M059J (cell line): ENCODE measurements at places on chromosomes 5 and 9. TPM values are rescaled to one million over a fixed set of nuclear protein-coding genes. Genes with fewer than 3 reads are reported as not detected.

RASGEF1C gene
- total RNA-seq = not detected in 2 replicates

FBP2 gene
- not detected in 2 replicates for total RNA-seq

GSN gene
- total RNA-seq = 142 and 207 TPM in 2 replicates

CDHR2 gene
- total RNA-seq = not detected in 2 replicates

BTNL9 gene
- not detected in 2 replicates for total RNA-seq

TAS2R1 gene
- not detected in 2 replicates for total RNA-seq

MAST4 gene
- total RNA-seq = 5.7 and 6.8 TPM in 2 replicates

SLC12A7 gene
- 6.9 and 14.2 TPM in 2 replicates for total RNA-seq

AQP7 gene
- total RNA-seq = 0.17 TPM in 1 of 2 replicates, not detected in the other

DNA sequence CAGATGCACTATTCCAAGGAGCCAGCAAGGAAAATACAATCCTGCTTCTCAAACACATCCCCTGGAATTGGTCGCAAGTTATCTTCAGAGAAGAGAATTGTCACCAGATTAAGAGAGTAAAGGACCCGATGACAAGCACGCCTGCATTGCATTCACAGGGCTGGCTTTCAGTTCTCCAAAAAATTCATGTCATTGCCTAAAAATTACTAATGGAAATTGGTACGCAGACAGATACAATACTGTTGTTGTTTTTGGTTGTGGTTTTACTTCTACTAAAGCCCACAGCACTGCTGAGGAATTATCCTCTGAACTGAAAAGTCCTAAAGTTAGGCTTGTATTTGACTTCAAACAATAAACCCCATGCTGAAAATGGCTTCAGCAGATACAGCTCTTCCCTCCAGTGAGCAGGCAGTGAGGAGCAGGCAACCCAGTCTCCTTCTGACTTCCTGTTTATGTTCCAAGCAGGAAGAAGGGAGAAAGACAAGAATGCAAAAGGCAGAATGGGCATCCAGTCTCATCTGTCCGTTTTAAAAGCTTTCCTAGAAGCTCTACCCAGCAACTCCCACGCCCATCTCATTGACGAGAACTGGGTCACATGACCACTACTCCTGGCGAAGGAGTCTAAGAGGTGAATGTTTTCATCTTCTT is 80.6 kb upstream of the ZNF366 start:
- DNase-seq = peak; percentile 14

GRCh38 chr5:108193021-108193795 is 188.7 kb downstream of the FBXL17 start:
- DNase-seq = peak; percentile 87

- DNase-seq = no peak
These were observed 205.2 kb downstream of the CDK5RAP2 start for GRCh38 chr9:120374817-120375216.

GRCh38 chr9:114852050-114852594 is 46.3 kb upstream of the TNFSF15 start:
- no peak for DNase-seq

- DNase-seq = peak; percentile 58
These were observed 31.7 kb upstream of the GRHPR start for GRCh38 chr9:37390759-37391158.

GRCh38 chr9:131781069-131781468 is 41.2 kb upstream of the RAPGEF1 start:
- peak; percentile 30 for DNase-seq

DNA sequence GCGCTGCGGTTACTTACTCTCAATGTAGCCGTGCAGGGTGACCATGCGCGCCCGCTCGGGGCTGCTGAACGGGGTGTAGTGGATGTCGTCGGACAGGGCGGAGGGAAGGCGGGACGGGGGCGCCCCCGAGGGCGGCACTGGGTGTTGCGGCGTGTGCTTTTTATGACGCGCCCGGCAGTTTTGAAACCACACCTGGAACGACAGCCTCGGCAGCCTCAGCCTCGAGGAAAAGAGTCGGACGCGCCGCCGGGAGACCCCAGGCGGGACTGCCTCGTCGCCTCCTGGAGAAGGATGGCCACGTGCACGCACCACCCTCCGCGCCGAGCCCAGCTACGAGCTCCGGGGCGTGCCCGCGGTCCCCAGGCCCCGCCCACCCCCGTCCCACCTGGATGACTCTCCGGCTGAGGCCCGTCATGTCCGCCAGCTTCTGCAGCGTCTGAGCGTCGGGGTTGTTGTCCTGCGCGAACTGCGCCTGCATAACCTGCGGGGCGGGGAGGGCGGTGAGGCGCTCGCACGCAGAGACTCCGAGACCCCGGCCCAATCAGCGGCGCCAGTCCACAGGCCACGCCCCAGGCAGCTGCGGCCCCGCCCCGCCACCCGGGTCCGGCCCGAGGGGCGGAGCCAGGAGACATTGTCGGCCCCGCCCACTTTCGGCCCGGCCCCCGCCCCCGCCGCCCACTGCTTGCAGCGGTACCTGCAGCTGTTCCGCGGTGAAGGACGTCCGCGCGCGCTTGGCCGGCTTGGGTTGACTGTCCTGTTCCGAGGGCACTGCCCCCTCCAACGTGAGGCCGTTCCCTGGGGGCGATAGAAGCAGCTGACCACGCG is 15.0 kb downstream of the LHX6 start:
- peak; percentile 59 for DNase-seq

DNA sequence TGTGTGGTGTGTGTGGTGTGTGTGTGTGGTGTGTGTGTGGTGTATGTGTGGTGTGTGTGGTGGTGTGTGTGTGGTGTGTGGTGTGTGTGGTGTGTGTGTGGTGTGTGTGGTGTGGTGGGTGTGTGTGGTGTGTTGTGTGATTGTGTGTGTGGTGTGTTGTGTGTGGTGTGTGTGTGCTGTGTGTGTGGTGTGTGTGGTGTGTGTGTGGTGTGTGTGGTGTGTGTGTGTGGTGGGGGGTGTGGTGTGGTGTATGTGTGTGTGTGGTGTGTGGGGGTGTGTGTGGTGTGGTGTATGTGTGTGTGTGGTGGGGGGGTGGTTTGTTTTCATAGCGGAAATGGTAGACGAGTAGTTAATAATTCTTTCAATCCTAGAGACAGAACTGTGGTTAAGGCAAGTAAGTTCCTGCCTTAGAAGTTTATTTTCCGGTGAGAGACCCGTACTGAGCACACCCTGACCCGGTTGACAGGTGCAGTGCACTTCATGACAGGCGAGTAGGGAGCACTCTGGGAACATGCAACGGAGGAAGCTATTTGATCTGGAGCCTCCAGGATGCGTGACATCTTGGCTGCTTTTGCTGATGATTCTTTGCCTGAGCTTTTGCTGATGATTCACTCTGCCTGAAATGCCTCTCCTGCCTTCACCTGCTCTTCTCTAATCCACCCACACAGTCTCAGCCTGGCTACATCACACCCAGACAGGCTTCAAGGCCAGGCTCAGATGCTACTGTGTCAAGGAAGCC is 21.7 kb upstream of the FAT2 start:
- peak; percentile 47 for DNase-seq

GRCh38 chr9:127283917-127284497 is 19.4 kb downstream of the GARNL3 start:
- DNase-seq = peak; percentile 41

DNA sequence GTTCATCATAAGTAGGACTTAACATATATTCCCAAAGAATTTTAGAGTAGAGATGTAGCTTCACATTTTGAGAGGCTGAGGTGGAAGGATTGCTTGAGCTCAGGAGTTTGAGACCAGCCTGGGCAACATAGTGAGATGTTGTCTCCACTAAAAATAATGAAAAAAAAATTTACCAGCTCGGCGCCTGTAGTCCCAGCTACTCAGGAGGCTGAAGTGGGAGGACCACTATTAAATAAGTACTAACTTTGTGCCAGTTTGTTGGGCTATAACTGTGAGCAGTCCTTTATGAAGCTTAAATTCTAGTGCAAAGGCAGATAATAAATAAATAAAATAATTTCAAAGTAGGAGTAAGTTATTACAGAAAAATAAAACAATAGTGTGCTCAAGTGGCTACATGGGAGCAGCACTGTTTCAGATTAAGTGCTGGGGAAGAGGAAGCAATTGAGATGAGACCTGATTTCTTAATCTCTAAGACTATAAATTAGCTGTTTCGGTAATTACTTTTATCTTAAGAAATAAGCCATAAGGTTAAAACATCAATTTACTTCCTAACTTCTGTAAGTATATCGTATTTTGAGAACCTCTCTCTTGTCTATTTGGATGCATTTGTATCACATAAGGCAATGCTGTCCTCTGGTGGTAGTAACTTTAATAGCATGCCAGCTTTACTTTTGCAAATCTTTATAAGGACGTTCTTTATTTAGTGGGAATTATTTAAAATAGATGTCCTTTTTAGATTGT is 98.9 kb downstream of the CSNK1G3 start:
- DNase-seq = peak; percentile 56

DNA sequence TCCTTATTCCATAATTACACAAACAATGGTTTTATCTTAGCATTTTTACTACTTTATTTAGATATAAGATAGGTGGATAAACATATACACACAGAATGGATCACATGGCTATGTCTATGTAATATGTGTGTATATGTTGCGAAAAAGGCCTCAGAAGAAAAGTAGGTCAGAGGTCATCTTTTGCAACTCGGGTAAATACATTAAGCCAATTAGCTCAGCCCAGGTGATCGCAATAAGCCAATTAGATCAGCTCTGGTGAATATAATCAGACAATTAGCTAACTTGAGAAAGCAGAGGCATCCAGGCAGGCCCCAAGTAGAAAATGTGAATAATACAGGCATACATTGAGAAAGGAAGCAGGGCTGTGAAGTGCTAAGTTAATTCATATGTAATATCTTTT is 24.3 kb downstream of the SLCO4C1 start:
- no peak for DNase-seq

DNA sequence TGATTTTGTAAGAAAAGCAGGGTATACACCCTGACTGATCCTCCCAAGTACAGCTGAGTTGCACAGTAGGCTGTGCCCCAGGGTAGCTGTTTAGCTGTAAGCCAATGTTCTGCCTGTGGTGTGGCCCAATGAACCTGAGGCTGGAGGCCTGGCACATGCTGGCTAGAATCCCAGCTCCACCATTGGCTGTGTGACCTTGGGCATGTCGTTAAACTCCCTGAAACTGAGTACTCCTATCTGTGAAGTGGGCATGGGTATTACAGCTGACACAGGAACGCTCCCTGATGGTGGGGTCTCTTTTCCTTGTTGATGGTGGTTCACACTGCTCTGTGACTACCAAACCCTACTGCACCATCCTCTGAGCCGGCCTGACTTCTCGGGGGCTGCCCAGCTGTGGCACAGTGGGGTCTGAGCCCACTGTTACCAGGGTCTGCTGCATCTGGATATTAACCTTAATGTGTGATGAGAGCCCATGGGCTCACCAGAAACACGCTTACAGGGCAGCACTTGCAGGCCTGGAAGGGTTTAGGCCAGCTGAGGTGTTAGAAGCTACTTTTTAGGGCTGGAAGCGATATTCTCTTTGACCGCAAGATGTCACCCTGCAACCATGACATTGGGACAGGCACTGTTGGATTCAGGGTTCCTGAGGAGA is 7.0 kb upstream of the GADD45G start:
- peak; percentile 72 for DNase-seq

DNA sequence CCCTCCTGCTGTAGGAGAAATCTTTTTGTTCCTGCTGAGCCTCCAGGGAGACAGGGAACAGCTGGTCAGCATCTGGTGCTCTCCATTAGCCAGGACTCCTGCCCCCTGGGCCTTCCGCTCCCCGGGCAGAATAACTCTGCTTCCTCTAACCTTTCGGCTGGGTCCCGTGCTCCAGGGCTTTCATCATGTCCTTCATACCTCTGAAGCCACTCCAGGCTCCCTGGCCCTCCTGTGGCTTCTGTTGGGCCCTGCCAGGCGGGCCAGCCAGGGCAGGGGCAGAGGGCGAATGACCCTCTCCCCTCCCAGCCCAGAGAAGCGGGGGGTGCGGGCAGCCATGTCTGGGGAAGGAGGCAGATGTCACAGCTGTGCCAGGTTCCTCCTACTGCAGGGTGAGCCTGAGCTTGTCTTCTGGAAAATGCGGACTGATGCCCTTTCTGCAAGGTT is 81.7 kb upstream of the LMX1B start:
- DNase-seq = no peak

DNA sequence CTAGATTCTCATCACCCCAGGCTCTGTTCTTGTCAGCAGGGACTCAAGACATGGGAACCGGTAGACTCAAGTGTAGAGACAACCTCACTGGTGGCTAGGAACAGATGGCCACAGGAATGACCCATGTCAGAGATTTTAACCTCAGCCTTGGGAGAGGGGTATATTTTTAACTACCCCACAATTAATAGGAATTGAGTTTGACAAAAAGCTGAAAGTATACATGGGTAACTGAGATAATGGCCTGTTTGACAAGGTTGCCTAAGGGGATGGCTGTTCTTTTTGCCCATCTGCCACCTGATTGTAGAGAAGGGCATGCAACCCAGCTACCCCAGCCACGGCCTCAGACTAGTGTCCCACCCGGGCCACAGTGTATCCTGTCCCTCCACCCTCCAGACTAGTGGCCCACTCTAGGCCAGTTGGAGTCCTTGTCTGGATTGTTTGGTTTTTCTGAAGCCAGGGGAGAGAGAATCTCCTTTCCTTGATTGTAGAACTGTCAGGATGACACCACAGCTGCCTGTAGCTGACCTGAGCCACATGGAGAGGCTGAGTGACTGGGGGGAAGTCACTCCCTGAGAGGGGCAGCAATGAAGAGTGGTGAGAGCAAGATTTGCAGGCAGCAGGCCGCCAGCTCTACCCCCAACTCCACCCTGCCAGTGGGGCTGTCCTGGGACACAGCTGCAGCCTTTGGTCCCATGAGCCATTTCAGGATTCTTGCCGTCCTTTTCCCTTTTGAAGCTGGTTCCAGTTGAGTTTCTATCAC is 14.6 kb upstream of the ANGPTL2 start:
- DNase-seq = no peak

DNA sequence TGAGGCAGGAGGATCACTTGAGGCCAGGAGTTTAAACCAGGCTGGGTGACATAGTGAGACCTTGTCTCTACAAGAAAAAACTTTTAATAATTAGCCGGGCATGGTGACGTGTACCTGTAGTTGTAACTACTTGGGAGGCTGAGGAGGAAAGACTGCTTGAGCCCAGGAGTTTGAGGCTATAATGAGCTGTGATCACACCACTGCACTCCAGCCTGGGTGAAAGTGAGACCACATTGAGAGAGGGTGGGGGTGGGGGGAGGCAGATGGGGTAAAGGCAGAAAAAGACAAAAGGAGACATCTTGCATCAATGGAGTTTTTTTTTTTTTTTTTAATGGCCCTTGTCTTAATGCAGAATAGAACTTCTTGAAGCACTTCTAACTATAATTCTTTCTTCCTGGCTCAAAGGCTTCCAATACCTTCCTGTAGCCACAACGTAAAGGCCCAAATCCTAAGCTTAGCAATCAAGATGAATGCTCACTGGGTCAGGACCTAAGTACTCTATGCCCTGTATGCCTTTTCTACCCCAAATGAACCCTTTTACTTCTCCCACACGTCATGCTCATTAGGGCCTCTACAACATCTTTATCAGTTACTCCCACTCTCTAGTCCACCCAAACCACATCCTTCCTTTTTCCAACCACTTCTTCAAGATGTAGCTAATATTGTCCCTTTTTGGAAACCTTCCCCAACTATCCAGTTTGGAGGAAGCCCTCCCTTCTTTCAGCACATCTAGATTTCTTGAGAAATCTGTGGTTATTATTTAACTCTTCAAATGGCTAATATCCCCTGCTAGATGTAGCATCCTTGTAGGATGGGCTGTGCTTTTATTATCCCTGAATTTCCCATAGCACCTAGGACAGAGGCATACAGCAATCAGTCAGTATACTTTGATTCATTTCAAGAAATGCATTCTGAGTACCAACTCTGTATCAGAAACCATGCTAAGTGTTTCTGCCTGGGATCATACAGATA is 40.8 kb downstream of the CSF2 start:
- no peak for DNase-seq
